Peyer's patch (tissue), 4 donors: ENCODE measurements at places on chromosomes 1 and 21. TPM values are rescaled to one million over a fixed set of nuclear protein-coding genes. Genes with fewer than 3 reads are reported as not detected.
A peak's percentile ranks its signal among the peaks of the same experiment; 100 is the strongest.

- no peak for DNase-seq
These were observed 163.3 kb downstream of the RHOU start for GRCh38 chr1:228898582-228898992.

- DNase-seq: no peak
These were observed 66.7 kb downstream of the XCL1 start for GRCh38 chr1:168643152-168643551.

DNA sequence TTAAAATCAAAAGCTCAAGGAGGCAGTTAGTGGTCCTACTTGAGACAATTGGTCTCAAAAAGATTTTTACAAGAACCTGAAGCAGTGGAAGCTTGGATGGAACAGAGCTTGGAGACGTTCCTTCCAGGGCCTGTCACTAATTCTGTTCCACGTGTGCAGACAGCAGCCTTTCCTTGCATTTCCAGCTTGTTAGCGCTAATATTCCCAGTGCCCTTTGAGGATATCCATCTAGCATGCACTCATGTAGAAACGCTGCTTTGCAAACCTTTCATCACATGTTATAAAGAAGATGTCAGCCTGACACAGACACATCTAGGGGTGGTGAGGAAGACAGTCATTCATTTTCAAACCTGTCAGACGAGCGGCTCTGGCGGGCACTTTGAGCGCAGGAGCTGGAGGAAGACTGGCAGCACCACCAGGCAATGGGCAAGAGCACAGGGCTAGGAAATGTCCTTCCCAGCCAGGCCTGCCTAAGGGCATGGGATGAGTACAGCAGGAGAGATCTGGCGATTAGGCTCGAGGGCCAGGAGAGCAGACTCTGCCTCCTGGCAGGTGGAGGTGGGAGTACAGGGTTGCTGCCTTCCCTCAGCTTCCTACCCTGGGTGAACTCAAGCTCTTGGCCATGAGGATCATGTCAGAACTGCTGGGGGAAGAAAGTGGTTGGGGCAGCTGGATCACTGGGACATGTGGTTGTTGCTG, 55.5 kb downstream of the CASQ2 start:
- DNase-seq: no peak

- no peak for DNase-seq
These were observed 976.1 kb downstream of the LTN1 start for GRCh38 chr21:28016571-28016970.

DNA sequence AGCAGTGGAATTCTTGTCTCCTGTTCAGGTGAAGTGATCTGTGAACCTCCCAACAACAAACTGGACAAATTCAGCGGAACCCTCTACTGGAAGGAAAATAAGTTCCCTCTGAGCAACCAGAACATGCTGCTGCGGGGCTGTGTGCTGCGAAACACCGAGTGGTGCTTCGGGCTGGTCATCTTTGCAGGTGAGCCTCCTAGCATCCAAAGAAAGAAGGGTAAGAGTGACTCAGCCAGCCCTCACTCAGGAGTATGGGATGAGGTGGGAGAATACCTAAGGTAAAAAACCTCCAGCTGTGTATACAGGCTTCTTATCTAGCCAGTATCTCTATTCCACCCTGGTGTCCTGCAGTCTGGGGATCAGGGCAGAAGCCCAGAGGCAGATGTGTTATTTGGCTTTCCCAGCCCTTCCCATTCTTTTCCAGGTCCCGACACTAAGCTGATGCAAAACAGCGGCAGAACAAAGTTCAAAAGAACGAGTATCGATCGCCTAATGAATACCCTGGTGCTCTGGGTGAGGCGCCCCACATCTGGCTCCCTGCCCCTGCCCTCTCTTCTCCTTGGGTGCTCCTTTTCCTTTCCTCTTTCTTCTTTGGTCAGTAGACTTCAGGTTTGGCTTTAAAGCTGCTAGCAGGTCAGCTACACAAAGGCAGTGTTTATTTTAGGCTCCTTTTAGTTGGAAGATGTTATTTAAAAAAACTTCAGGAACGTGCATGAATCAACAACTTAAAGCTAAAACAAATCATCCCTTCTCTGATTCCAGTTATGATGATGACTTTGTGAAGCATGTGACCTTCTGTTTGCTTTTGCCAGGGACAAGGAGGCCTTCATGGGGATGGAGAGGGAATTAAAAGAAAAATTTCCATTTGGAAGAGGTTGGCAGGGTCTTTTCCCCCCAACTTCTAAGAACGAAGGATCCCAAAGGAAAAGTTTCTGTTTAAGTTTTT, 9.0 kb downstream of the ATP8B2 start:
- DNase-seq: no peak

- no peak for DNase-seq
These were observed 27.9 kb downstream of the EPHB2 start for GRCh38 chr1:22738522-22738921.

GRCh38 chr1:43521756-43522155, 8.9 kb upstream of the PTPRF start:
- peak; percentile 32 for DNase-seq

GRCh38 chr1:36464605-36465393, 615 bp upstream of the MRPS15 start:
- no peak for DNase-seq

- DNase-seq: no peak
These were observed 26.3 kb downstream of the ZNF648 start for GRCh38 chr1:182035097-182035770.

- DNase-seq: no peak
These were observed 25.8 kb upstream of the GBP5 start for GRCh38 chr1:89298461-89298860.

- no peak for DNase-seq
These were observed 42.4 kb downstream of the PLPPR4 start for GRCh38 chr1:99306644-99307043.

- no peak for DNase-seq
These were observed 223.0 kb downstream of the PLA2G4A start for GRCh38 chr1:187051618-187052232.

DNA sequence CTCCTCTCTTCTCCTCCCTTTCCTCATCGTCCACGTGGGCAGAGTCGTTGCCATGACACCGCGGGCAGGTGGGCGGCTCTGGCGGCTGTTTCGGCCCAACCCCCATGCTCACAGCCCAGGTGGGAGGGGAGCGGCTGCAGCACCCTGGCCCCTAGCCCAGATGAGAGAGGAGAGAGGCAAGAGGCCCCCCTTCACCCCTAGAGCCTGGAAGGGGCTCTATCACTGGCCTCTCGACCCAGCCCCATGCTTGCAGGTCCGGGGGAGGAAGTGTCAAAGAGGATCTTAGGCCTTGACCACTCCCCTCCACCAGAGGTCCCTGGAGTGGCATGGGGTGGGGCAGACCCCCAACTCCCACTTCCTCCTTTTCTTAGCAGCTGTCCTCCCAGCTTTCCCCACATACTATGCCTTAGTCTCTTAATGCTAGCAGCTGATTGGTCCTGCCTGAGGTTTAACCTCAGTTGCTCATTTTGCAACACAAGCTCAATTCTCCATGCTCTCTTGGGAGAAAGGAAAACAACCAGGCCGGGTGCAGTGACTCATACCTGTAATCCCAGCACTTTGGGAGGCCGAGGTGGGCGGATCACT, 10.4 kb downstream of the DLGAP3 start:
- no peak for DNase-seq

The NR1I3 gene
- not detected for total RNA-seq

The SLC35F3 gene
- total RNA-seq: not detected

The PRPF38B gene
- total RNA-seq: 42.1 TPM

The KRTAP13-2 gene
- not detected for total RNA-seq

The KRTAP7-1 gene
- total RNA-seq: not detected

The OR6K2 gene
- total RNA-seq: not detected

The CCDC17 gene
- 17.3 TPM for total RNA-seq

The STUM gene
- total RNA-seq: 4.1 TPM
